ENCODE measurements at places on chromosomes 16 and 17. TPM values are rescaled to one million over a fixed set of nuclear protein-coding genes. Genes with fewer than 3 reads are reported as not detected.

DNA sequence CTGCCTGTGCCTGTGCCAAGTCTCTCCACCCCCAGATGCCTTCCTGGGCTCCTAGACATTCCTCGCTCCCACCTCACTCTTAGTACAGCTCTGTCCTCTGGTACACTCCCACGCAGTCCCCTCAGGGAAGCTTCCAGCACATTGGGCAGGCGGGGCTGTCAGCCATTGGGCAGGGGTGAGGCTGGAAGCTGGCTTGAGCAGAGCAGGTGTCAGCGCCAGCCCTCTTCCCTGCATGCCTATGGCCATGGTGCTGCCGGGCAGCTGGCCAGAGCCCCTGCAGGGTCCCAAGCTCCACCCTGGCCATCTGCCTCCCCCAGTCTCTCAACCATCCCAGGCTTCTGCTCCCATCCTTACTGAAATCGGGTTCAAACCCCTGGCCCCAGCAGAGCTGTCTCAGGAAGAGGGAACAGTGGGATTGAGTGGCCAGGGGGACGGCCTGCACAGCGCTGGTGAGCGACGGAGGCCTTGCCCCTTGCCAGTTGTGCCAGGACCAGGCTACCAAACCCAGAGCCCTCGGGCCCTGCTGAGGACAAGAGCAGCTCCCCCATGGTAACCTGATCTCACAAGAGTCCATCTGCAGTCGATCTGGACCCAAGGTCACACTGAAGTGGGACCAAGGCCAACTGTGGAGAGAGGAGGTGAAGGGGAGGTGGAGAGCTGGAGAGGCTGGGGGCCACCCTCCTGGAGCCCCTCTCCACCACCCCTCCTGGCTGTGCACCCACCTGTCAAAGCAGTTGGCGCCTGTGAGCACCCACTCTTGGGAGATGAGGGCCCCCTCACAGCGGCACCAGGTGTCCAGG, 2.4 kb upstream of the B9D1 start:
- no peak for DNase-seq

GRCh38 chr17:77470800-77471733, 330.3 kb downstream of the SEC14L1 start:
- no peak for DNase-seq

DNA sequence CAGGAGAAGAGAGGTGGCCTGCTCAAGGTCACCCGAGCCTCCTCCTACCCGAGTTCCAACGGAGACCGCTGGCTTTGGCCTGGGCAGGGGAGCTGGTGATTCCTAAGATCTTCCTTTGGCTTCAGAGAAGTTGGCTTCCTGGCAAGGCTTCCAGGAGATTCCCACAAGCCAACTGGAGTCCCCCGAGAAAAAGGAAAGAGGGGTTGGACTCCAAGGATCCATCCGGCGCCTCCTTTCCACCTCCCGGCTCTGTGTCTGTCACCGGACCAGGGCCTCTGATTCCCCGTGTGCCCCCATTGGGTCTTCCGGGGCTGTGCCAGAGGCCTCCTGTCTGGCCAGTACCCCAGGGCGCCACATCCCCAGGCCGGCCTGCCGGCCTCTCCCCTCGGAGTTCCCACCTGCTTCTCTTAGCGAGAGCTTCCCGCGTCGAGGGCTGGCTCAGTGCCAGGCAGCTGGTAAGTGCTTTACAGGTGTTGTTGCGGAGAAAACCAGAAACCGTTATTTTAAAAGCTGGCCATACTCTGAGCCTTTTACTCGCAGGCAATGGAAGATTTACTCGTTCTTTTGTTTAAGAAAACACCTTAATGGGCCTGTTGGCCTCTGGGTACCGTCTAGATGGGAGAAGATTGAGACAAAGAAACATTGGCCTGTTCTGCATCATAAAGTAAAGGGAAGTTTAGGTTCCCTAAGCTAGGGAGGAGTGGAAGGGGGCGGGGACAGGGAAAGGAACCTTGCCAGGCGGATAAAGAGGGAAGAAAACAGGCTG, 258.4 kb upstream of the SDK2 start:
- no peak for DNase-seq

- no peak for DNase-seq
Observed at GRCh38 chr16:85037050-85037410, 9.4 kb downstream of the KIAA0513 start.

DNA sequence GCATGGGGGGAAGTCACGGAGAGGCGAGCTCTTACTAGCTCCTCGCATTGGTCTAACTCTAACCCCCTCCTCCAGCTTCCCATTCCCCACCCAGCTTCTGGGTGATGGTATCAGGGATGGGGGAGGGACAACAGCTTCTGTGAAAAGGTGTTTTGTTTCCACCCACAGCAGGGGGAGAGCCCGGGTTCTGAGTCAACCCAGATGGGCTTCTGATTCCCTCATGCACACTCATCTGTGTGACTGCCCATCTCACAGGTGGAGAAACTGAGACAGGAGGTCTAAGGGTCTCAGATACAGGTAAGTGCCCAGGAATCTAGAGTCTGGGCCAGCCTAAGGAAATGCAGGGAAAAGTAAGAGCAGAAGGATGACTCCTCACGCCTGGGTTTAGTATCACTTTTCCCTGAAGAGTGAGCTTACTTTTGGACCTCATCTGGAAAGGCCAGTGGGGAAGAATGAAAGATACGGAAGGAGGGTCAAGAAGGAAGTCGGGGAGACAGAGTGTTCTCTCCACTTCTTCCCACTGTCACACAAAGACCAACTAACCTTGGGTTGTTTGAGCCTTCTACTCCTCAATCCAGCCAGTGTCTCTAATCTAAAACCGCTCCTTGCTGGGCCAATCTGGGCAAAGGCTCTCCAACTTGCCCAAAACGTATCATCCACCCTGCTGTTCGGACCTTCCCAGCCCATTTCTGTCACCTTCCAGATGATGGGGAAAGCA, 3.1 kb upstream of the TLCD2 start:
- DNase-seq, result no peak

GRCh38 chr17:55549140-55549539, 37.9 kb upstream of the SMIM36 start:
- no peak for DNase-seq

- no peak for DNase-seq
Observed at GRCh38 chr16:58098207-58099096, 30.7 kb downstream of the CFAP20 start.

DNA sequence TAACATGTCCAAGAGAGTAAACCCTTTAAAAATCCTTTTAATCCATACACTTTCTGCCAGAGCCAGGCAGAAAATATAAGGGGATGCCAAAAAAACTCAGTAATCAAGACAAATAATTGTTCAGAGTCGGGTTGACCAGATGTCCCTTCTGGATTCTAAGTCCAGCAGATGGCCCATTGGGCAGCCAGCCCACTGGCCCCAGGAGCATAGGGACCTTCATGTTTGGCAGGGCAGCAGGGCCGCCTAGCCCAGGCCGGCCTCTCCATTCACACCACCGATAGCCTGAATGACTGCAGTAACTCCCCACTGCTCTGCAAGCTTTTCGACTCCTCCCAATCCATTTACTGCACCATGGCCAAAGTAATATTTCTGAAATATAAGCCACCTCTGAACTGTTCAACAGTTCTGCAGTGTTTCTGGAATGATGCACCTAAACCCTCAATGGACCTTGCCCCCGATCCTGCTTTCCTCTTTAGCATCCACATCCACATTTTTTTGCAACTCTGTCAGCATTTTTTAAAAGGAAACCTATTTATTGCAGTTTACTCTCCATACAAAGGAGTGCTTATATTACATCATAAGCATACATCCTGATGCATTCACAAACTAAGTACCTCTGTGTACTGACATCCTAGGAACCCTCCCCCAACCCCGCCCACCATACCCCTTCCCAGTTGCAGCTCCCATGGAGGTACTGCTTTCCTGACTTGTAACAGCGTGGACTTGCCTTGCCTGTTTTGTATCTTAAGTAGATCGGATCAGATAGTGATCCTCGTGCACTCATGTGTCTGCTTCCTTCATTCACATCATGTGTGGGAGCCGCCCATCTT, 46.4 kb downstream of the LDHD start:
- DNase-seq, result peak; percentile 65

DNA sequence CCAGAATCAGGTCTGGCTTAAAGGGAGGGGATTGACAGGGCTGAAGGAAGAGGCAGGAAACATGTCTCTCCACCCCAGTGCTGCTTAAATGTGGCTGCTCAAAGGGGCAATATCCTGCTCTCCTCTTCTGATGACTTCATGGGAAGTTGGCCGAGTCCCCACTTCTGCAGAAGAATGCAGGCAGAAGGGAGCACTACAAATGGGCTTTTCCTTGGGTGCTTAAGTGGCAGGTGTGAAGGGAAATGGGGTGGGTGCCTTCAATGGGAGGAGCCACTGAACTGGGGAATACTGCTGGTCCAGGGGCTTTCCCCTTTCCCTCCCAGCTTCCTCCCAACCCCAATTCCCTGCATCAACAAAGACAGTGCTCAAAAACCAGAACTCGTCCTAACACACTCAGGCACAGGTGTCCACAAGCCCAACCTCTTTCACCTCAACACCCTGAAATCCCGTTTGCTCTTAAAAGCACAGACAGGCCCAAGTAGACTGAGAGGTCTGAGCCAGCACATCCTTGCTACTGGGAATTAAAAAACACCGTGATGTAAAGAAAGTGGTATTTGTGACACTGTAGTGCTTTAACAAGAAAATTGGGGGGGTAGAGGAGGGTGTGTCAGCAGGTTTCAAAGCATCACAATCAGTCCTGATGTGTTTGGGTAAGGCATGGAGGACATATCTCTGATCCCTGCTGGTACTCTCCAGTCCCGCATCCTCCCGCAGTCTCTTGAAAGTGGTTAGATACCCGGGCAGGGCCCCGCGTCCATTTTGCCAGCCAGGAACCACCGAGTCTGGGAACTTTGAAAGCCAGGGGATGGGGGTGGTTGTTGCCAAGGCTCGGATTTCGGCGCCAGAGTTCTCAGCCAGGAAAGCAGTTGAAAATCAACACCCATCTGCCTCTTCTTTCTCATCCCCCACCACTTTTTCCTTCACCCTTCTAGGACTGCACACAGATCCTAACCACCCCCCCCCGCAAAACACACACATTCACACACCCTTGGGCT, 1.6 kb downstream of the CA10 start:
- DNase-seq, result no peak

DNA sequence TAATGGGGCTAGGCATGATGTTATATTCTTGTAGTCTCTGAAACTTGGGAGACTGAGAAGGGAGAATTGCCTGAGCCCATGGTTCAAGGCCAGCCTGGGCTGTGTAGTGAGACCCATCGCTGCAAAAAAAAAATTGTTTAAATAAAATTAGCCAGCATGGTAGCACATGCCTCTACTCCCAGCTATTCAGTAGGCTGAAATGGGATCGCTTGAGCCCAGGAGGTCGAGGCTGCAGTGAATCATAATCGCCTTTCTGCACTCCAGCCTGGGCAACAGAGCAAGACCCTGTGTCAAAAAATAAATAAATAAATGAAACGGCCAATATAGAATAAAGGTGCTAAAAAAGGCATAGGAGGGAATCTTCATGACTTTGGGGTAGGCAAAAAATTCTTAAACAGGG, 13.9 kb upstream of the SLX4 start:
- DNase-seq, result no peak

DNA sequence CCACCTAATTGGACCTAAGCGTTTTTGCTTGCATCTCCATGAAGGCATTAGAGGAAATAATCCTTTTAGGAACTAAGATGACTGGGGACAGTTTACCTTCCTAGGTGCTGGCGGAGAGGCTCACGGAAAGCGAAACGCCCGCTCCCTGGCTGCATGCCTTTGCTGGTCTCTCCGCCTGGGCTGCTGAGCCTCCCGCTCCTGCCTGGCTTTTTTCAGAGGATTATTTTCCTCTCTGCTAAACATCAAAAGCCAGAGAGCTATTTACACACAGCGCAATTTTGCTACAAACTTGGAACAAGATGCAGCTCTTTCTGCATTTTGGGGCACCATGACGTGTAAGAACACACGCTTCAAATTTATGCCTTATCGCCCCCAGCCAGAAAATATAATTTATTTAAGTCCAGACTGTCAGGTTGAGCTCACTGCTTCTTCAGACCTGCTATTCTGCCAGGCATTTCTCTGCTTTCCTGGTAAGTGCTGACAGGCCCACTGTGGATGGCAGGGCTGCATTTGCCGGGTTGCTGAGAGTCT, 124.4 kb downstream of the SPACA3 start:
- peak; percentile 72 for DNase-seq

DNA sequence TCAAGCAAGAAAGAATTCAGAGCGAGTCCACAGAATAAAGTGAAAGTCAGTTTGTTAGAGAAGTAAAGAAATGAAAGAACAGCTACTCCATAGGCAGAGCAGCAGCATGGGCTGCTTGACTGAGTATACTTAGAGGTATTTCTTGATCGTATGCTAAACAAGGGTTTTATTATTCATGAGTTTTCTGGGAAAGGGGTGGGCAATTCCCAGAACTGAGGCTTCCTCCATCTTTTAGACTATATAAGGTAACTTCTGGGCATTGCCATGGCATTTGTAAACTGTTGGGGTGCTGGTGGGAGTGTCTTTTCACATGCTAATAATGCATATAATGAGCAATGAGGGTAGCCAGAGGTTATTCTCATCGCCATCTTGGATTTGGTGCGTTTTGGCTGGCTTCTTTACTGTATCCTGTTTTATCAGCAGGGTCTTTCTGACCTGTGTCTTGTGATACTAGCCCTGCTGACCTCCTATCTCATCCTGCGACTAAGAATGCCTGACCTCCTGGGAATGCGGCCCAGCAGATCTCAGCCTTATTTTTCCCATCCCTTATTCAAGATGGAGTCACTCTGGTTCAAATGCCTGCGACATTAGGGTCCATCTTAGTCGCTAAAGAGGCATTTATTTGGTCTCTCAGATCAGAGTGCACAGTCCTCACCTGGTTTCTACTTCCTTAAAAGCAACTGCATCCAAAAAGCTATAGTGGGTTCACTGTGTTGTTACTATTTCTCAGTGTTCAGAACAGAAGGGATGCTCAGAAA, 100.6 kb upstream of the CACNG5 start:
- DNase-seq, result no peak

- no peak for DNase-seq
Observed at GRCh38 chr16:79725051-79725450, 124.5 kb upstream of the MAF start.

DNA sequence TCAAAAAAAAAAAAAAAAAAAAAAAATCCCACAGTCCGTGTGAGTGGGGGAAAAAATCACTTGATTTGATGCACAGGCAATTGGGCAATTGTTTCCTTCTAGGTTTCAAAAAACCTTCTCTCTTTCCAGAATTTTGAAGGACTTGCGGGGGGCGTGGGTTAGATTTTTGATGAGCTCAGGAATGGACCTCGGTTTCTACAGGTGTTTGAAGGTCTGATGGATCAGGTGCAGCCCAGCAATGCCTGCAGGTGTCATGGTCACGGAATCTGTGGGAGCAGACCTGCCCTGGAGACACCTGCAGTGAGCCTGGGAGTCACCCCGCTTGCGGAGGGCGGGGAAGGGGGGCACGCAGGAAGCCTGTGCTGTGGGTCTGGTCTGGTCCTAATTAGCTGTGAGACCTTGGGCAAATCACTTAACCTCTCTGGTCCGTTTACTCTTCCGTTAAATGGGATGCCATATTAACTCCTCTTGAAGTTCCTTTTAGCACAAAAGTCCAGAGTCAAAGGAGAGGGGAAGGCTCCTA, 174.2 kb downstream of the IRF8 start:
- no peak for DNase-seq

DNA sequence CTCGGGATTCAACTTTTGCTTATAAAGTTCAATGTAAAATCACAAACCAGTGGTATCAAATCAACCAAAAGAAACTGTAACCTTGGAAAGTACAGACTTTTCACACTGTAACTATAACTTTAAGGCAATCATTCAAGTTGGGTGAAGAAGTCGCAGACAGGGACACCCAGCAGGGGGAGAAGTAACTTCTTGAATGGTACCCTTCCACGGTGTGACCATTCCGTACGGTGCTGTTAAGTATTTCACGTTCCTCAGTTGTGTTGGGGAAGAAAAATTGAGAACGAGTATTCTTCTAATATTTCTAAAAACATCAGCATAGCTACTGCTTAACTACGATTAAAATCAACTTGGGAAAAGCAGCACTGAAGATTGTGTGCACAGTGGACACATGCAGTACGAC, 55.8 kb downstream of the MYH10 start:
- DNase-seq, result no peak

The KRTAP9-2 gene
- not detected for polyA plus RNA-seq

The HCRT gene
- not detected for polyA plus RNA-seq

The CACNG3 gene
- polyA plus RNA-seq, result 18.3 TPM
